Large intestine (tissue), 12 donors: ENCODE measurements at places on chromosomes 2 and 18.

- DNase-seq: no peak
Measured at GRCh38 chr2:27647289-27647688, 16.1 kb downstream of the SUPT7L start.

- no peak for DNase-seq
Measured at GRCh38 chr18:65659912-65660311, 90.9 kb upstream of the CDH7 start.

GRCh38 chr2:157899125-157899839 is 23.2 kb upstream of the ACVR1 start:
- DNase-seq: no peak

- DNase-seq: peak; percentile 20
Measured at GRCh38 chr2:188381614-188382013, 89.9 kb downstream of the GULP1 start.

DNA sequence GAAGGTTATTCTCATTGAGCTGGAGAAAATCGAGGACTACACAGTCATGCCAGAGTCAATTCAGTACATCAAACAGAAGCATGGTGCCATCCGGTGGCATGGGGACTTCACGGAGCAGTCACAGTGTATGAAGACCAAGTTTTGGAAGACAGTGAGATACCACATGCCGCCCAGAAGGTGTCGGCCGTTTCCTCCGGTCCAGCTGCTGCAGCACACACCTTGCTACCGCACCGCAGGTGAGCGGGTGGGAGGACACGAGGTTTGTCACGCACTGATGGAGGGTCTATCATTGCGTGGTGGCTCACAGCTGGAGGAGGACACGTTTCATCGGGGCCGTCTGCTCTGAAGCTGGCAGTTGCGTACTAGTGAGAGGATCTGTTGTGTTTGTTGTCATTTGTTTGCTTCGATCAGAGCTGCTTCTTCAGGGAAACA is 48.2 kb downstream of the IL1RL2 start:
- no peak for DNase-seq

- no peak for DNase-seq
Measured at GRCh38 chr2:11478899-11479605, 13.1 kb upstream of the E2F6 start.

GRCh38 chr18:22233266-22233665 is 63.9 kb downstream of the GATA6 start:
- DNase-seq: peak; percentile 26

- no peak for DNase-seq
Measured at GRCh38 chr2:34731292-34731691, 1132.2 kb upstream of the FAM98A start.

DNA sequence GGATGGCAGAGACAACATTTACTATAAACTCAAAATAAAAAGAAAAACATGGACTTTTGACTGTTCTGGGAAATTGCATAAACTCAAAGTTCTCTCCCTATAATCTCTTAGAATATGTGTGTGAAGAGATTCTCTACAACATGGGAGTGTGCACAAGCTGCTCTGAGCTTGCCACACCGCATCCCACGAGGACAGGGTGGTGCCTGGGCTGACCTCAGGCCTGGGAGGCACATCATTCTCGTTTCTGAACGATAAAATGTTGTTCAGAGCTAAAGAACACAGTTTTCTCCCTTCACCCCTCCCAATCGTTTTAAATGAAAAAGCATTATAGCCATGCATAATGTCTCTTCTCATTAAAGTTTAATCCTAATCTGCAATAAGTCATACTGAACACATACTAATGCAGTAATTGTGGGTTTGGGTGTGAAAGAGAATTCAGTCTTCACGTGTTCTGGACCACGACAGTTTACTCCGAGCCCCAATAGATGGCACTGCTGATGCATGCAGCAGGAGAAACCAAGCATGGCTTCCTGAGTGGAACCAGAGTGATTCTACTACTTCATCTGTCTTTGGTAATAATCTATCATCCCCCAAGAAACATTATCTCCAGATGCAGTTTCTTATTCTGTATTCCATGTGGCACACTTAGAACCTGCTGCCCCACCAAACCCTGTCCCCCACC is 46.9 kb upstream of the LAMA1 start:
- no peak for DNase-seq

- DNase-seq: no peak
Measured at GRCh38 chr2:38163006-38163405, 87.1 kb upstream of the CYP1B1 start.

GRCh38 chr2:240348522-240348921 is 86.9 kb upstream of the GPC1 start:
- DNase-seq: no peak

DNA sequence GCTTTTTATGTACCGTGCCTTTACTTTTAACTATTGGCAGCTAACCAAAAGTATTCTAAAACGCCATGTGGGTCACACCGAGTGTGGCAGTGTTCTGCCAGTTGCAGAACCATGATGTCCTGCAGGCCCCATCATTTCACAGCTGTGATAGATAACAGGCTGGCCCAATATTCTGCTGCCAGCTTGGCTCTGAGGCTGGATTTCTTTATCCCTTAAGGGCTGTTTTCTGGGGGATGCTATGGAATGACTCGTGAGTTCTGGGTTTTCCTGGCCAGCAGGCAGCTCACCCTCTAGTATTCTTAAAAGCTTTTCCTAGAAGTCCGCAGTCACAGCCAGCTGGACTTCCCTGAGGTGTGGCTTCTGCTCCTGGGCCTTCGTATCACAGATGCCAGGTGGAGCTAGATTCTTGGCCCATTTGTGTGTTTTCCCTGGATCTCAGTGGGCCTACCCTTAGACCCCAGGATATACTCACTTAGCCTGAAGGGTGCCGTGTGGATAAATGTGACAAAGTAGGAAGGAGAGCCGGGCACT is 41.0 kb downstream of the FHOD3 start:
- DNase-seq: no peak

DNA sequence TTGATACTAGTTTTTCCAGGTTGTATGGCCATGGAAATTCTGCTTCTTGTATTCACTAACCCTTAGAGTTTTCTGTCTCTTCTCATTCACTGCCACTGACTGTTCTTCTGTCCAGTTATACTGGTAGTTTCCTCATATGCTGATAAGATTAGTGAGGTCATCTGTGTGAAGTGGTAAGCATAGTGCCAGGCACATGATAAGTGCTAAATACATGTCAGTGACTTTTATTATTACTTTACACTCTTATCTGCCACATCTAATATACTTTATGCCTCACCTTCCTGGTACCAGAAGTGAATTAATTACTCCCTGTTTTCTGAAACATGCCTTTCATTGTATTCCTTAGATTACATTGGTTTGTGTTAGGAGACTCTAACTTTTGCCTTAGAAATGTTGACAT is 91.3 kb downstream of the NBEAL1 start:
- peak; percentile 48 for DNase-seq

- DNase-seq: no peak
Measured at GRCh38 chr2:126699018-126699417, 43.1 kb downstream of the GYPC start.

DNA sequence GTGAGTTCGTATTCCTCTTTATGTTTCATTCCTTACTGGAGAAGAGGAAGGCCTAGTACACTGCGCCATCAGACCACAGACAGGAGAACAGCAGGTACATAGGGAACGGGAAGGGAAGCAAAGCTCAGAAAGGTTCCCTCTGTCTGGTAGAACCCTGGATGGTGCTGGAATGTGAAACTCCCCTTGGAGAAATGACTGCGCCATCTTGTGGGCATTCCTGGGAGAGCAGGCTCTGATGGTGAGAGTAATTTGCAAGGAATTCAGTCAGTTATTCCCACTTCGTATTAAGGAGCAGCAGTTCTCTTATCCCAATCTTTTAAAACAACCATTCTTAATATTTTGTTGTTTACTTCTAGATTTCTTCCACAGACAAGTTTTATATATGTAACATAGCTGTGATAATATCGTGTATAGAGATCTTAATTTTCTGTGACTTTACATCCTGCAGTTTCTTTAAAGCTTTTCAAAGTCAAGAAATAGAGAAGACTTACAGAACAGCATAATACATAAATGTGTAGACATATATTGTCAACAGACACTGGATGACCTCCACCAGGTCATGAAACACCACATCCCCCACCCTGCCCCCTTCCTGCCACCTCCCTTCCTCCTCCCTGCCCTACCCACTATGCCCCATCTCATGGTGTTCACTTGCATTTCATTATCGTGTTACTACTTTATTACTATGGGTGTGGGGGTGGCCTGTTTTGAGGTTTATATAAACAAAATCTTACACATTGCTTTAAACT is 83.9 kb downstream of the ARHGEF4 start:
- DNase-seq: peak; percentile 27

GRCh38 chr18:2236232-2236631 is 335.1 kb downstream of the METTL4 start:
- no peak for DNase-seq

- DNase-seq: peak; percentile 44
Measured at GRCh38 chr2:48414980-48415835, 114.7 kb upstream of the STON1 start.

GRCh38 chr2:205730701-205731582 is 48.6 kb downstream of the NRP2 start:
- no peak for DNase-seq

DNA sequence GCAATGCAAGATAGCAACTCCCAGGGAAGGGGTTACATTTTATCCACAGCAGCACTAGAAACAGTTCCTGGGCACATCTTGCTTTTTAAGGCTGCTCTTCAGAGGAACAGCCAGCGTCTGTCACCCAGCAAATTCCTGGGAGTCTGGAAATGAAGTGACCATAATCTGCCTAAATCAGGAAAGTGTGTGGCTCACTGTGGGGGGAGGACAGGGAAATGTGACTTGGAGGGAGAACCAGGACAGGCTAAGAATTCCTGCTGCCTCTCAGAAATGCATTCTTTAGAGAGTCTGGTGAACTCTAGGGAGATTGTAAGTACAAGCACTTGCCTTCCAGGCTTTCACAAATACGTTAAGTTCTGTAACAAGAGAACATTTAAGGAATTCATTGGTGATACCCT is 364.3 kb upstream of the SPHKAP start:
- no peak for DNase-seq

DNA sequence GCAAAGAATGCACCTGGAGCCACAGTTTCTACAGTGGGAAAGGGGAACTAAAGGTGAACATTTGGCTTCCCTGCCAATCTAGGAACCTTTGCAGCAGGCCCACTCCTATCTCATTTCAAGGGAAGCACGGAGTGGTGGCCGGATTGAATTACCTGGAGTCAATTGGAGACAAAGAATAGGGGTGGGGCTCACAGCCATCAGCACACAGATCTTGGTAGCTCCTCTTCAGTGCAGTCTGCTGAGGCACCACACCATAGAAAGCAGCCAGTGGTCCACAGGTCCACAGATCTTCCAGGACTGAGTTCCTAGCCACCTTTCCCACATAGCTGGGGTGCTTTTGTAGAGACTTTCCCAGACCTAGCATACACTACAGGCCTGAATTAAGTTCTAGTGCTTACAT is 43.5 kb upstream of the NXPH2 start:
- DNase-seq: no peak

GRCh38 chr18:76521417-76522121 is 26.5 kb upstream of the ZNF516 start:
- no peak for DNase-seq

DNA sequence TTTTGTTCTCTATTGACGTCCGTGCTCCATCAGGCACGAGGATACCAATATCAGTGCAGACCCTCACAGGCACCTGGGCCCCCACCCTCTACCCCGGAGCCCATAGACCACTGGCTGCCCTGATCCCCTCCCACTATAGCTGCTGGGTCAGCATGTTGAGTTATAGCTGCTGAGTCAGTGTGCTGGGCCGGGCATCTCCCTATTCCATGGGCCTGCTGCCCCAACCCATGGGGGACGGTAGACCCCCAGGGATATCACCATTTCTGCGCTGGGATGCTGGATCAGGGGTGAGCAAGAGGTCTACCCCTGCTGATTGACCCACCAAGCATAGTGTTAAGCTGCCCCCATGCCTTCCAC is 100.1 kb upstream of the ST3GAL5 start:
- no peak for DNase-seq

- DNase-seq: peak; percentile 94
Measured at GRCh38 chr2:159124441-159124911, 156.0 kb downstream of the TANC1 start.

DNA sequence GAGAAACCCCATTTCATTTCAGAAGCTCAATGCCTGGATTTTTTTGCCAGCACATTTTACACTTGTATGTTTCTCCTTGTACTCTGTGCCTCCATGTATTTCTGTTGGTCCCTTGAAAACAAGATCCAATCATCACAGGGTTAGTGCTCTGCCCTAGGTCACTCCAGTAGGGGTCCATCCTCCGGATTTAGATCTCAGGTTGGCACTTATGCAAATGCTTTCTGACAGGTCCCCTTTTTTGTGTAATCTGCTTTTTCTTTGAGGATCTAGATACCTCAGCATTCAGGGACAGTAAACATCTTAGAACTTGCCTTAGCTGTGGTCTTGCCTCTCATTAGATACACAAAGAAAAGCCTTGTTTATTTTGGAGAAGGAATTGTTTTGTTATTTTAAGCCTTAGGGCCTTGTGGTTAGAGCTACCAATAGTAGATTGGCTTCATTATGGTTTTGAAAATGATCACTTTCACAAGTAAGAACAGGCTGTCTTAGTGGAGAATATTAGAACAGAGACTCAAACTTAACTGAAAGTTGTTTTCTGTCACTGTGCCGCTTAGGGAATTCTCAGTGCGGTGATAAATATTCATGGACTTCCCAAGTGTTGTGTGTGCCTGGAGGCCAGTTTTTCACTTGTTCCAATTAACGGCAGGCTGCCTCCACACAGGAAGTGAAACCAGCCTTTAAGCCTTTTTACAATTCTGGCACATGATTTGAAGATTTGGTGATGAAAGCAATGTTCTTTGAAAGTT is 7.8 kb downstream of the MERTK start:
- DNase-seq: peak; percentile 58

- DNase-seq: no peak
Measured at GRCh38 chr18:60182223-60182622, 190.4 kb downstream of the MC4R start.

DNA sequence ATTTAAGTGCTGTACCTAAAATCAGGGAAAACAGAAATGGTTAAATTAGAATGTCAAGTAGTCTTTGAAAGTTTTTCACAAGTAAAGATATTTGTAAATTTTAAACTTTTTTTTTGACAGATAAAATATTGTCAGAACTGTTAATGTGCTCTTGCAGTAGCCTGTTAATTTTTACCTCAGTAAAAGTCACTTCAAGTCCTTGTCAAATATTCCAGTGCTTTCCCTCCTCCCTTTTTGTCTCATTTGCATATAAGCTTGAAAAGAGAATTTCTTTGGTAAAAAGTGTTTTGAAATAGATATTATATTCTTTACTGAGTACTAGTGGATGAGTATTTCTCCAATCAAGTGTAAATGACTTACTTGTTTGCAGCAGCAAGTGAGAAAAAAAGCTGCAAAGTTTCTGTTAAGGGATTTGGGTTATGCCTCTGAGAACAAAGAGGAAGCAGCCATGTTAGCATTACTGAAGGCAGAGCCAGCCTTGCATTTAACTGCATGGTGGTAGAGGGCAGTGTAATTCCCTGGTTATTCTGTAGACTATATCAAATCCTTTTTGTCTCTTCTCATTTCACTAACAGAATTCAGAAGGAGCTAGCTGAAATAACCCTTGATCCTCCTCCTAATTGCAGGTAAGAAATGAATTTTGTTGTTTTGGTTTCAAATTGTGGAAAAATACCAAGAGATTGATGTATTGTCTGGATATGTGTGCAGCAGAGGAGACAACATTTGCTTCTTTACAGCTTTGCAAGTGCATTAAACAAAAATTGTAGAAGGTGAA is 3.2 kb downstream of the UBE2E3 start:
- DNase-seq: no peak

- no peak for DNase-seq
Measured at GRCh38 chr2:13604951-13605661, 888.4 kb downstream of the TRIB2 start.
